ENCODE measurements at places on chromosomes 5 and 9.
A peak's percentile ranks its signal among the peaks of the same experiment; 100 is the strongest.

GRCh38 chr9:77939149-77939668, 92.4 kb downstream of the GNAQ start:
- no peak for DNase-seq

GRCh38 chr9:19176856-19177255, 49.6 kb upstream of the PLIN2 start:
- no peak for DNase-seq

DNA sequence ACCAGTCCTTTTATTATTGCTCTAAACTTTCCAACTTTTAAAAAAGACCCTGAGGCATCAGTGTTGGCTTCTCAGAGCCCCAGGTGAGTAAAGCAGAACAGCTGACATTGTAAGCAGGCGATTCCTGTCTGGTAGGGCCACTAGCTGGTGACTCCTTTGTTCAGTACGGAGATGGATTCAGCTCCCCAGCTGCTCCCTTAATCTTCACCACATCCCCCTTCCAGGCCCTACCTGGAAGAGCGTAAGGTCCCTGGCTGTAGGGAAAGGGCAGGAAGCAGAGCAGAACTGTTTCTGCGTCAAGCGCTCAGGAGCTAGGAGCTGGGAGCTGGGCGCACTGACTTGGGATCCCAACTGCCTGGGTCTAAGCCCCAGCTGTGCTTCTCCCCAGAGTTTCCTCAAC, 203.7 kb upstream of the TAS2R1 start:
- no peak for DNase-seq

DNA sequence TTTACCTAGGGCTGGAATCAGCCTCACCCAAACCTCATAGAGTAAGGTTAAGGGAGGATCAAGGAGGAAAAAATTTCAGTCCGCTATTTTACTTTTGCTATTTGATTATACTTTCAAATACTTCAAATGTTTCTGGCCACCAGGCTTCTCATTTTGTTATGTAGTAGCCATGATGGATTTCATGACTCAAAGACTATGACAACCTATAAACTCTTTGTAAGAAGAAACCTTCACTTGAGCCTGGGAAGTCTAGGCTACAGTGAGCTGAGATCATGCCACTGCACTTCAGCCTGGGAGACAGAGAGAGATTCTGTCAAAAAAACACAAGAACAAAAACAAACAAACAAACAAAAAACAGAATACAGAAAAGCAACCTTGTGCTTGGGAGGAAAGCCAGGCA, 293.6 kb upstream of the TNC start:
- DNase-seq = no peak

DNA sequence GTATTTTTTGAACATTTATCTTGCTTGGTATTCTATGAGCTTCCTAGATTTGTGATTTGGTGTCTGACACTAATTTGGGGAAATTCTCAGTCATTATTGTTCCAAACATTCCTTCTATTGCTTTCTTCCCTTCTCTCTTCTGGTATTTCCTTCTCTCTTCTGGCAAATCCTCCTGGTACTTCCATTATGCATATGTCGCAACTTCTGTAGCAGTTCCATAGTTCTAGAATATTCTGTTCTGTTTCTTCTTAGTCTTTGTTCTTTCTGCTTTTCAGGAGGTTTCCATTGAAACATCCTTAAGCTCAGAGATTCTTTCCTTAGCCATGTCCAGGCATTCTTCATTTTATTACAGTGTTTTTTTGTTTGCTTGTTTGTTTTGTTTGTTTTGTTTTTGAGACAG, 155.2 kb upstream of the PIK3R1 start:
- no peak for DNase-seq

DNA sequence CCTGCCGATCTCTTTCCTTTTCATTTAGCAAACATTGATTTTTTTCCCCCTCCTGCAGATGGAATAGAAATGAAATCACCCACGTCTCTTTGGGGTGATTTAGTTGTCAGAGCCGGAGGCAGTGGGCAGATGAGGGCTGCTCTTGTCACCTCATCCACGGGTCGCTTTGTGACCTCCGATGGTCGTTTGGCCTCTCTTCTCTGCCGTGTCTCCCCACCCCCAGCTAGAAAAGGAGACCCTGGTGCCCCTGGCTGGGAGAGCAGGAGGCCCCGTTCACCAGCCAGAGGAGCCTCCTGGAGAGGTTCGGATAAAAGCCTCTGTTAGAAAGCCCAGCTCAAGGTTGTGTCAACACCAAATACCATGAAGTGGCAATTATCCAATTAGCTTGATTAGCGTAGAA, 21.6 kb upstream of the RXRA start:
- no peak for DNase-seq

- no peak for DNase-seq
These were observed 200.3 kb downstream of the SNX18 start for GRCh38 chr5:54717870-54718269.

DNA sequence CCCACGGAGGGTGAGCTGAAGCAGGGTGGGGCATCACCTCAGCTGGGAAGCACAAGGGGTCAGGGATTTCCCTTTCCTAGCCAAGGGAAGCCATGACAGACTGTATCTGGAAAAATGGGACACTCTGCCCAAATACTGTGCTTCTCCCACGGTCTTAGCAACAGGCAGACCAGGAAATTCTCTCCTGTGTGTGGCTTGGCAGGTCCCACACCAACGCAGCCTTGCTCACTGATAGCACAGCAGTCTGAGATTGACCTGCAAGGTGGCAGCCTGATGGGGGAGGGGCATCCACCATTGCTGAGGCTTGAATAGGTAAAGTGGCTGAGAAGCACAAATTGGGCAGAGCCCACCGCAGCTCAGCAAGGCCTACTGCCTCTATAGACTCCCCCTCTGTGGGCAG, 23.2 kb downstream of the RAB3C start:
- no peak for DNase-seq

- peak; percentile 15 for DNase-seq
These were observed 949 bp downstream of the SERINC5 start for GRCh38 chr5:80254767-80255430.

DNA sequence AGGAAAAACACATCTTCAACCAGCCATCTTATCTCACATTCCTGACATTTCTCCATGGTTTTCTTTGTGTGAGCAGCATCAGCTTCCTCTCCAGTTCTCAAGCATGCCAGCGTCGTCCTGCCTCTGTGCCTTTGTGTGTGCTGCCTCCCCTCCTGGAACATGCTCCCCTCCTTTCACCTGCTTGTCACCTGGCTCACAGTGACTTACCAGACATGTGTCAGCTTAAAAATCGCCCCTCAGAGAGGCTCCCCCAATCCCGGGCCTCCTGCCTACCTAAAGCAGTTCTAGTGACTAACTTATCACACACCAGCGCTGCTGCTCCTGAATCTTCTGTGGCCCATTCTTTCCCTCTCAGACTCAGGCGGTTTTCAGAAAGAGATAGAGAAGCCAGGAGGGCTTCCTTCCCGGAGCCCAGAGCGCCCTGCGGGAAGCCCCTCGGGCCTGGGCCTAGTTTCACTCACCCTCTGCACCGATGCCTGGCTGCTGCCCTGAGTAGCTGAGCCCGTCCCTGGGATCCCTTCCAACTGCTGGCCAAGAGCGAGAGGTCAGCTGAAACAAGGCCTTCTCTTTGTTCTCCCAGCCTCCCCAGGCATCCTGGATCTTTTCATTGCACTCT, 51.1 kb upstream of the MVB12B start:
- DNase-seq = no peak

Data from naive B cell (primary cell).